Ovary (tissue), 10 donors: ENCODE measurements at places on chromosomes 11 and 22. TPM values are rescaled to one million over a fixed set of nuclear protein-coding genes. Genes with fewer than 3 reads are reported as not detected.

- no peak for DNase-seq
Measured at GRCh38 chr22:29014293-29014692, 47.3 kb downstream of the C22orf31 start.

The ZNF214 gene
- 6.8 TPM for total RNA-seq

- no peak for DNase-seq
Measured at GRCh38 chr22:42022162-42022847, 23.7 kb downstream of the WBP2NL start.

DNA sequence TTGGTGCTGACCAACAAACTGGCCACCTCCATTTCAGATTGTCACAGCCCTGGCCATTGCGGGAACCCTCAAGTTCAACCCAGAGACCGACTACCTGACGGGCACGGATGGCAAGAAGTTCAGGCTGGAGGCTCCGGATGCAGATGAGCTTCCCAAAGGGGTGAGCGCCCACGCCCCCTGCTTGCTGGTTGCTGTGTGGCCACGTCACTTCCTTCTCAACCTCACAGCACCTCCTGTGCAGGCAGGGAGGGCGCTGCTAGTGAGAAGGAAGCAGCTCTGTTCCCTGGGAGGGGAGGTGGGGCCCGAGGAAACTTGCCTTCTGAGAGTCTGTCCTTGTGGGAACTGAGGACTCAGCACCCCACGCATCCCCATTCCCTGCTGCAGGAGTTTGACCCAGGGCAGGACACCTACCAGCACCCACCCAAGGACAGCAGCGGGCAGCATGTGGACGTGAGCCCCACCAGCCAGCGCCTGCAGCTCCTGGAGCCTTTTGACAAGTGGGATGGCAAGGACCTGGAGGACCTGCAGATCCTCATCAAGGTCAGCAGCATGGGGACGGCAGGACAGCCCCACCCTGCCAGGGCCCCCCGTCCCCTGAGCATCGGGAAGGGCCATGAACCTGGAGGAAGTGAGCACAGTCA lies 19.3 kb downstream of the POLR3H start:
- peak; percentile 70 for DNase-seq

DNA sequence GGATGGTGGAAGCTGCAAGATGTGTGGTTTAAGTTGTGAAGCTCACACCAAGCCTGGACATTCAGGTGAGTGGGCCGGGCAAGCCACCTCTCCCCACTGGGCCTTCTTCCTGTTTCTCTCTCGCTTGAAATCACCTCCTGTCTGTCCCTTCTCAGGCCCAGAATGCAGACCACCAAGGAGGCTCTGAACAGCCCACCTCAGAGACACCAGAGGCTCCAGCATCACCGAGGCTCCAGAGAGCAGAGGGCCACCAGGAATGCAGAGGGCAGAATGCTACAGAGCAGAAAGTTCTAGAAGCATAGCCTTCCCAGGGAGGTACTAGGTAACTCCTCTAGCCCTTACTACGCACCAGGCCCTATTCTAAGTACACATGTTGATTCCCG lies 14.8 kb upstream of the IL2RB start:
- DNase-seq: no peak

DNA sequence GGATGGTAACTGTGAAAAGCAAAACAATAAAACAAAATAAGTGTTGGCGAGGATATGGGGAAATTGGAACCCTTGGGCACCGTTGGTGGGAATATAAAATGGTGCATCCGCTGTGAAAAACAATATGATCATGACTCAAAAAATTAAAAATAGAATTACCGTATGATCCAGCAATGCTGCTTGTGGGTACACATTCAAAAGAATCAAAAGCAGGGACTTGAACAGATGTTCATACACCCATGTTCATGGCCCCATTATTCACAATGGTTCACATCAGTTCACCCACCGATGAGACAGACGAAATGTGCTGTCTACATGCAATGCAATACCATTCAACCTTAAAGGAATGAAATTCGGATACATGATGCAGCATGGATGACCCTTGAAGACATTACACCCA lies 1.2 kb upstream of the DERL3 start:
- DNase-seq: no peak

- DNase-seq: peak; percentile 85
Measured at GRCh38 chr11:46296528-46297448, 19.3 kb downstream of the CREB3L1 start.

DNA sequence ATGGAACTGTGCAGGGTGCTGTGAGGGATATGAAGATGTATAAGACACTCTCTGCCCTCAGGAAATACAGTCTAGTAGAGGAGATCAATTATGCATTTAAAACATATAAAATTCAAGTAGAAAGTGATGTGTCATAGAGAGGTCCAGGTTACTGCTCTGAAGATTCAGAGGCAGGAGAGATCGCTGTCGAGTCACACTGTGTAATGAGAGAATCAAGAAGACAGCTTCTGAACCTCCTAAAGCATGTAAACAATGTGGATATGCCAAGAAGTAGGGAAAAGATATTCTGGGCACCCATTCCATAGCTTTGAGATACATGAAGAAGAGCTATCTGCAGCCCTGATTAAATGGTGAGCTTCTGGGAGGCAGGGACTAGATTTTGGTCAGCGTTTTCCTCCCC lies 16.7 kb downstream of the SSH3 start:
- DNase-seq: no peak

- DNase-seq: no peak
Measured at GRCh38 chr11:27307232-27307631, 55.8 kb downstream of the CCDC34 start.

DNA sequence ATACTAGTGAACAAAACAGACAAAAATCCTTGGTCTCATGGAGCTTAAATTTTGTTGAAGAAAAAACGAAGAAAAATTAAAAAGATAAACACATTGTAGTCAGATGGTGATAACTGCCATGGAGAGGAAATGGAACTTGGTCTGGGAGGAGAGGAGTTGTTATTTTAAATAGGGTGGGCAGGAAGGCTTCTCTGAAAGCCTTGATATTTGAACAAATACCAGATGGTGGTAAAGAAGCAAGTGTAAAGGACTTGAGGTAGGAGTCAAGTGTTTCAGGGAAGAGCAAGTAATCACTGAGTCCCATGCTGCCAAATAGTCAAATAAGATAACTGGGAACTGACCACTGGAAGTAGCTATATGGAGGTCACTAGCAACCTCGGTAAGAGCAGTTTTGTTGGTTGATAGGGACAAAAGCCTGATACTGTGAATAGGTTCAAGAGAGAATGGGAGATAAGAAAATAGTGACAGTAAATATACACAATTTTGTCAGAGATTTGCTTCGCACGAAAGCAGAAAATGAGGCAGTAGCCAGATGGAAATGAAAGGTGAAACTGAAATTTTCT lies 55.1 kb downstream of the SESN3 start:
- DNase-seq: no peak

DNA sequence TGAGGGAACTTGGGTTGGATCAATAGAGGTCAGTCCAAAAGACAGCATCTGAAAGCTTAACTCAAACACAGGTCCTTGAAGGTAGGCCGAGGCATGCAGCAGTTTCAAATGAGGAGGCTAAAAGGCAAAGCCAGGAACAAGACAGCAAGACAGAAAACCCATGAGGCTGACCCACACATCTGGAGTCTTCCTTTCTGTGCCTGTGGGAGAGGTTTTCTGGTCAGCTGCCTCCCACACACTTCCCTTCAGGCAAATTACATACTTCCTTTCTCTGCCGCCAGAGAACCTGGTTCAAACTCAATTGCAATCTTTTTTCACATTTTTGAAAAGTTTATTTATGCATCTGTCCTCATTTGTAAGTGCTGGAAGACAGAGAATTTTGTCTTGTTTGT lies 29.8 kb upstream of the CRTAM start:
- no peak for DNase-seq

GRCh38 chr11:16788141-16789062 lies 50.0 kb downstream of the C11orf58 start:
- peak; percentile 68 for DNase-seq

DNA sequence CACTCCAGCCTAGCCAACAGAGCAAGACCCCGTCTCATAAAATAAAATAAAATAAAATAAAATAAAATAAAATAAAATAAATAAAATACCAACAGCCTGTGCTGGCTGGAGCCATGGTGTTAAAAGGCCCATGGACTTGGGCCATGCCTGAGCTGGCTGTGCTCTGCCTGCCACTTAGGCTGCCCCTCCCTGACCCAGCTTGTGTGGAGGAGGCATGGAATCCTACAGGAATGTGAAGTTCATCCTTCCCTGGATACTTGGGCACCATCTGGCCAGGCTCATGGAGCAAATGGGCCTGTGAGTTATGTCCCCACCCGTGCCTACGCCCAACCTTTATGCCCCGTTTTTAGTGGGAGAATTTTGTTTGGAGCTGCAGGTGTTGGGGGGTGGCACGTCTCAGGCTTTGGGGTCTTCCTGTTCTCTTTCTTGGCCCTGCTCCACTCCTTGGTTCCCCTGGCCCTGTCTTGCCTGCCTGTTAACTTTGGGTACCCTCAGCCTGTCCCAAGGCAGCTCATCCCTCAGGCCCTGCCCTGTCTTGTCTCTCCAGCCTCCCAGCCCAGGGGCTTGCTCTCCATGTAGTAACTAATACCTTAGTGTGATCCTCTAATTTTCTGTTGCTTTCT lies 51.3 kb downstream of the BCR start:
- DNase-seq: no peak

- no peak for DNase-seq
Measured at GRCh38 chr22:37982151-37982785, 2.1 kb downstream of the SOX10 start.

- DNase-seq: no peak
Measured at GRCh38 chr11:1586699-1587098, 1.6 kb upstream of the KRTAP5-1 start.

DNA sequence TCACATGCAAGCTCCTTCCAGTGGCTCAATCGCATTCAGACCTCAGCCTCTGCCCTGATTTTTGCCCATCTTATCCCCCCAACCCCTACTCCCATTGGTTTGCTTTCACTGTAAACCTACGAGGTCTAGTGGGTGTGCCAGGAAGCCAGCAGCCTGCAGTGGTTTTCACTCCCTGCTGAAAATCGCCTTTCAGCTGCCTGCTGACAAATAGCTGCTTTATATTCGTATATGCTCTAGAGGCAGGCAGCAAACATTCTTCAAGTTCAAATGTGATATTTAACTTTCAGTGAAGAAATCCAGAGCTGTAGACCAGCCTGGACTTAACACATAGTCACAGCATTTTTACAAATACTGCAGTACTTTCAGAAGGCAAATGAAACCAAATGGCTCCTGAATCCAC lies 92.8 kb upstream of the APOA1 start:
- no peak for DNase-seq

GRCh38 chr11:64064374-64065140 lies 28.8 kb downstream of the FLRT1 start:
- DNase-seq: no peak

- peak; percentile 16 for DNase-seq
Measured at GRCh38 chr11:76658651-76659650, 11.6 kb downstream of the LRRC32 start.

GRCh38 chr11:117071344-117071787 lies 26.9 kb downstream of the SIK3 start:
- DNase-seq: no peak

DNA sequence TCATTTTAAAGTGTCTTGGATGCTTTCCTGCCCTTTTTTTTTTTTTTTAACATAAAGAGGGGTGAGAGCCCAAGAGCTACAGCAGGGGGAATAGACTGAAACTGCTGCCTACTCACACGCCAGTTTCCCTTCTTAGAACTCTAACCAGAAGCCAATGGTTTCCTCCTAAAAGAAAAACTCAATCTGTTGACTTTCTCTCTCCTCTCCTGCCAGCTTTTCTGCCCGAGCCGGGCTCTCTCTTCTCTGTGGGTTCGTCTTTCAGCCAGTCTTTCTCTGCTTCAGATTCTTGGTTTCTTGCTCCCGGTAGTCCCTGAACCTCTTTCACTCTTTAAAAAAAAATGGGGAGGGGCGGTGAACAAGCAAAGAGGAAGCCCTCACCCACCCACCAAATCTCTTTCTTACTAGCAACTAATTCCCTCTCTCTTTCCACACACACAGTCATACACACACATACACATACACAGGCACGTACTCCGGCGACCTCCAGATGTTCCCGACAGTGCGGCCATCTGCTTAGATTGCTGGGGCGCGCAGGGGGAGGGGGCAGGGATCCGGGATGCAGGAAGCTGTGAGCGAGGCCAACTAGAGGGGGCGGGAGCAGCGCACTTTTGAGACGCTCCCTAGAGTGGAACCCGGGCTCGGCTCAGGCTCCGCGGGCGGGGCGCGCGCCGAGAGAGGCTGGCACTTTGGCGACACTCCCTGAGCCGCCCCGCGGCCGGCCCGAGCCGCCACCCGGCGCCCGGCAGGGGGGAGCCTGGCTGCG lies 444 bp upstream of the TSKU start:
- peak; percentile 89 for DNase-seq

GRCh38 chr11:31786996-31787685 lies 24.0 kb downstream of the PAX6 start:
- no peak for DNase-seq

- DNase-seq: no peak
Measured at GRCh38 chr11:65095427-65095826, 587 bp upstream of the VPS51 start.

The CASP1 gene
- 10.5 TPM for total RNA-seq

- peak; percentile 31 for DNase-seq
Measured at GRCh38 chr11:16605389-16605893, 133.0 kb upstream of the C11orf58 start.

DNA sequence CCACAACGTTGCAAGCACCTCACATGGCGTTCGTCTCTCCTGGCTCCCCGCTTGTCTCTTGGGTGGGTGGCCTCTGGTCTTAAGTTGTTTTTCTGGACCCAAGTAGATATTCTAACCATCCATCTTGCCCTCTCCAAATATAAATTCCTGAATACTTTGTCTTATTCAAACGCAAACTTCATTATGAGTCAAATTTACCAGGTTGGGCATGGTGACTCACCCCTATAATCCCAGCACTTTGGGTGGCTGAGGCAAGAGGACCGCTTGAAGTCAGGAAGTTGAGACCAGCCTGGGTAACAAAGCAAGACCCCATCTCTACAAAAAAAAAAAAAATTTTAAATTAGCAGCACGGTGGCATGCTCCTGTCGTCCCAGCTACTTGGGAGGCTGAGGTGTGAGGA lies 5.1 kb upstream of the IGSF9B start:
- DNase-seq: no peak

The OR52I1 gene
- total RNA-seq: not detected

DNA sequence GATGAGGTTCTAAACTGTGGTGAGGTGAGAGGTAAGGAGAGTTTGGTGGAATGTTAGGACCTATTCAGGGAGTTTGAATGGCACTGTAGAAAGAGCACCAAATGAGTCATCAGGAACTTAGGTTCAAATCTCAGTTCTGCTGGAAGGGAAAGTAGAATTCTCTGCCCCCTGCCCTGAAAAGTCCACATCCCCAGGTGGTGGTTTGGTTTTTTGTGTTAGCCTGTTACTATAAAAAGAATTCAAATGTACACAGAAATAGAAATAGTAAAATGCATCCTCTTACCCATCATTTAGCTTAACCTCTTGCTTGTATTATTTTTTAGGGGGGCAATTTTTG lies 20.2 kb downstream of the PPFIBP2 start:
- no peak for DNase-seq

GRCh38 chr11:94909371-94909820 lies 64.0 kb downstream of the CWC15 start:
- DNase-seq: no peak

The PYGM gene
- total RNA-seq: 2.8 TPM

DNA sequence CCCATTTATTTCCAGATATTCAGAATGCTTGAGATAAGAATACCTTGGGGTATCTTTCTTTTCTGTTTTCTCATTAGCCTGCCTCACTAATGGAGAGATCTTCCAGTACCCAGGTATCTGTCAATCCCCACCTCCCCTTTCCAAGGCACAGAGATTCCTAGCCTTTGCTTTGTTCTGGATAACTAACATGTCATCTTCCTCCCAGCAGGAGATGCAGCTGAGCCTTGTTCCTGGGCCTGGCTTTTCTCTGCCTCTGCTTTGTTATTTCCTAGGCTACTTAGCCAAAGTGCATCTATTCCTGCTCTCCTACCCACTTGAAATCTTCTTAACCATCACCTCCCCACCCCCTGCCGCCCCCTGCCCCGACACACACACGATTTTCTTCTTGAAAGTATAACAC lies 297.1 kb downstream of the NELL1 start:
- DNase-seq: no peak
